ENCODE measurements at places on chromosomes 6 and 20. TPM values are rescaled to one million over a fixed set of nuclear protein-coding genes. Genes with fewer than 3 reads are reported as not detected.

DNA sequence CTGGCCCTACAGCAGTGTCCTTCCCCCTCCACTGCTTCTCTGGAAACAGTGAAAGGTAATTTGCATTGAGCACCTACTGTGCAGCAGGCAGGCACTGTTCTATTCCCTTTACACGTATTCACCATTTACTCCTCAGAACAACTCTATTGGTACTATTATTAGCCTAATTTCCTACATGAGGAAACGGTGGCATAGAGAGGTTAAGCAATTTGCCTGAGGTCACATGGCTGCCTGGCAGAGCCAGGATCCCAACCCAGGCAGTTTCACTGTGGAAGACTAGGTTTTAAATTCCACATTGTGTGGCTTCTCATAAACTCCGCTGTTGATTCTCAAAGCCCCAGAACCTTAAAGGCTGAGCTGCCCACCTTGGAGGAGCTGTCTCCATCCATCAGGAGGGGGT is 72.7 kb downstream of the CLIC5 start:
- DNase-seq, result no peak

DNA sequence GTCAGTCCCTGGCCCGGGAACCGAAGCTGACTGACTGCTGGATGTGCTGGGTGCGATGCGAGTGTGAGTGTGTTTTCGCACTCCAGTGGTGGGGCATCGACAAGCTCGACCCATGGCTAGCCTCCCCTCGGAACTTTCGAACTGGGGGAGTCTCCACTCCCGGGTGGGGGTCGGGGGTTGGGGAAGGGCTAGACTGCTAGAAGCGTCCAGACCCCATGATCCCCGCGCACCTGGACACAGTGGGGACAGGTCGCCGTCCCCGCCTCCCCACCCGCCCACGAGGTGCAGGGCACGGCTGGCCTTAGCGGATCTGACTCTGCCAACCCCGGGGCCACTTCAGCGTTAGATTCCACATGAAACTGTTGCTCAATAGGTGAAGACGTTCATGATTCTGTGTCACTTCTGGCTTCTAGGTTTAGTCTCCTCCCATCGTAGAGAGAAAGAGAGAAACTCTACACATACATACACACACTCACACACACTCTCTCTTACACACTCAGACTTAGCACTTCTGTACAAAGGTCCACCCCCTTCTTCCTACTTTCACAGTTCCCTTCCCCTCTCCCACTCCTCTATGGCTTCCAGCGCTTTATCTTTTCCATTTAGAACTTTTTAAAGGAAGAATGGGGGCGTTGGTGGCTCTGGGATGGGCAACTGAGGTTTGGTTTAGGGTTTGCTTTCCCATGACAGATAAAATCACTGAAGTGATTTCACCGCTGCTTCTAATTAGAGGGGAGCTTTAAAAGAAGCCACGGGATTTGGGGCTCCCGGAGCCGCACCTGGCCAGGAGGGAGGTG is 5.1 kb upstream of the TFAP2A start:
- no peak for DNase-seq

GRCh38 chr20:35886537-35886936 is 67.8 kb downstream of the SCAND1 start:
- DNase-seq, result no peak

- no peak for DNase-seq
These were observed 85.0 kb downstream of the SULF2 start for GRCh38 chr20:47700327-47700726.

DNA sequence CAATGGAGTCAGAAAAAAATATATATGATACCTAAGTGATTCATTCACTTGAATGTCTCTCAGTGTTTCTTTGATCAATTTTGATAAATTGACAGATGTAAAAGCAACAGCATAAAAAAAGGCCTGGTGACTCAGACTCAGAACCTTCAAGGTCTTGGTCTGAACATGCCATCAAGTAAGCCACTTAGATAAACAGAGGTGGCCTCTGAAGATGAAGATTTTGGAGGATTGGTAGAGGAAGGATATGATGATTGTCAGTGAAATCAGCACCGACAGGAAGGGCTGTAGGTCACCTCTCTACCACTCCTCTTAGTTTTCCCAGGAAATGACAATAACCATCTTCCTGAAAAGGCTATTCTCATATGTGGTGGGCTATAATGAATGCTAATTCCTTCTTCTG is 422.8 kb upstream of the EPHA7 start:
- DNase-seq, result no peak

Gene MUC22
- not detected for total RNA-seq

- no peak for DNase-seq
These were observed 75.4 kb upstream of the SLC4A11 start for GRCh38 chr20:3314391-3314790.

DNA sequence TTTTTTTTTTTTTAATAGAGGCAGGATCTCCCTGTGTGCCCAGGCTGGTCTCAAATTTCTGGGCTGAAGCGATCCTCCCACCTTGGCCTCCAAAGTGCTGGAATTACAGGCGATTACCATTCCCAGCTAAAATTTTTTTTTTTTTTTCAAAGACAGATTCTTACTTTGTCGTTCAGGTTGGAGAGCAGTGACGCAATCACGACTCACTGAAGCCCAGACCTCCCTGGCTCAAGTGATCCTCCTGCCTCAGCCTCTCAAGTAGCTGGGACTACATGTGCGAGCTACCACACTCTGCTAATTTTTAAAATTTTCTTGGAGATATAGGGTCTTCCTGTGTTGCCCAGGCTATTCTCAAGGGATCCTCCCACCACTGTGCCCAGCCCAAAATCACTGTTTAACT is 58.0 kb upstream of the MYO6 start:
- DNase-seq, result no peak

GRCh38 chr6:156783958-156784357 is 6.8 kb downstream of the ARID1B start:
- DNase-seq, result no peak

DNA sequence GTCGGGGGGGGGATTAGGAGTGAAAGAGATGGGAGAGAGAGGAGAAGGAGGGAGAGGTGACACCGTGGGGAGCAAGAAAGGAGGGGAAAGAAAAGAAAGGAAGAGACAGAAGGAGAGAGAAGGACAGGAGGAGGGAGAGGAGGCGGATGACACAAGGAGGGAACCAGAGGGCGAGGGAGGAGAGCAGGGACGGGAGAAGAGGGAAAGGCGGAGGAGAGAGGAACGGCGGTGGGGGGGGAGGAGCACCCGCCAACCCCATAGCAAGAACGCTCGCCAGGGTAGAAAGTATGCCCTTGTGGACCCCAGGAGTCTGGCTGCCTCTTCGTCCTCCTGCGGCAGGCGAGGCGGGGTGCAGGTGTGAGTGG is 4.5 kb upstream of the INSM1 start:
- DNase-seq, result no peak

GRCh38 chr6:34324738-34325444 is 67.6 kb downstream of the NUDT3 start:
- no peak for DNase-seq

- DNase-seq, result no peak
These were observed 85.3 kb upstream of the AKAP12 start for GRCh38 chr6:151154418-151154817.

- DNase-seq, result no peak
These were observed 41.1 kb upstream of the SAMD5 start for GRCh38 chr6:147467428-147467827.

Data from activated naive CD4-positive, alpha-beta T cell treated with anti-CD3 and anti-CD28 coated beads, Interleukin-2, amount 50 U/mL, for 72 hours (primary cell).